Suppressor macrophage treated with lipopolysaccharide for 4 hours (primary cell): ENCODE measurements at places on chromosomes 4 and X.

GRCh38 chrX:95156566-95156965 is 1482.6 kb downstream of the FAM133A start:
- no peak for DNase-seq

DNA sequence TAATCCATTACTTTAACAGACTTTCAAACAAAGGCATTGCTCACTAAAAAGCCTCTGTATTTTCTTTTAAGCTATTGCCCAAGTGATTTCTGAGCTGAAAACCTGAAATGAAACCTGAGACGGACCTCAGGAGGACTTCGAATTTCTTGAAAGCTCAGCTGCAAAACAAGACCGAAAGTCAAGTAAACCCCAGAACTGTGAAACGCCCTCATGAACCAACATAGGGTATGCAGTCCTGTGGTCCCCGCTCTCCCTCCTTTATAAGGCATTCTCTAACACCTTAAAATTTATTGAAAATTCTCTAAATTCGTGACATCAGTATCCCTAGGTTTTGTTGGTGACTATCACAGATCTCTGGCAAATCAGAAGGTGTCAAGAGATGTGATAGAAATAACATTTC is 91.8 kb downstream of the SHISA3 start:
- no peak for DNase-seq

DNA sequence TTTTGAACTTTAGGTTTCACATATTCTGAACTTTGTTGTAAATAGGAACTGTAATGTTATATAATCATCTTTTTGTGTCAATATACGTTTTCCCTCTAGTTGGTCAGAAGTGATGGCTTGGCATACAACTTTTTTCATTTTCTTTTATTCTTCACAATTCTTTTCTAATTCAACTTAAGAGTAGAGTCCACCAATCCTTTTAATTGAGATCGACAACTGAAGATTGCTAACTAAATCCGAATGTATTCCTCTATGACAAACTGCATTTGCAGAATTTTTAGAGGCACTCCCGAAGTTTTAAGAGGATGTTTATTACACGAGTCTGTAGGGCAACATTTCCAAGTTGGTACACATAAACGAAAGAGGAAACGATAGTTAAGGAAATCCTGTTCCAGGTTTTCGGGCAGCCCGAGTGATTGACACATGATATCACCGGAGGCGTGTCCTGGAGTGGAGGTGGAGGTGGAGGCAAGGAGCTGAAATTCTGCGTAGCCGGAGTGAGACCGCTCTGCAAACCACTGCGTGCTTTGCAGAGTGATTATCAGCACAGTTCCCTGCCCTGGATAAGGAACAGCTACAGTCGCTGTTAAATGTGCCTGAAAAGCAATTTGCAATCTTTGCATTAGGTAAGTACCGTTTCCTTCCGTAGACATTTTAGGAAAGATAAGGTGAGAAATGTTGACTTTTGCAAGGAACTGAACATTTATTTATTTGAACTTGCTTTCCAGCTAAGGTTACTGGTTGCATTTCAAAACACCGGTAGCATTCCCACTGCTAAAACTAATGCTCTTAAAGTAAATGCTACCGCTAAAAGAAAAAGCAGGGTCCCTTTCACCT is at the start of gene SPRY1:
SPRY1 (plus strand) TSS at position 489 of the 837 bp plus-strand sequence. CDS start 4,797 bp downstream, outside the sequence.
- DNase-seq: peak; percentile 69

GRCh38 chr4:69098470-69098869 is 2.2 kb downstream of the UGT2B7 start:
- DNase-seq: no peak

DNA sequence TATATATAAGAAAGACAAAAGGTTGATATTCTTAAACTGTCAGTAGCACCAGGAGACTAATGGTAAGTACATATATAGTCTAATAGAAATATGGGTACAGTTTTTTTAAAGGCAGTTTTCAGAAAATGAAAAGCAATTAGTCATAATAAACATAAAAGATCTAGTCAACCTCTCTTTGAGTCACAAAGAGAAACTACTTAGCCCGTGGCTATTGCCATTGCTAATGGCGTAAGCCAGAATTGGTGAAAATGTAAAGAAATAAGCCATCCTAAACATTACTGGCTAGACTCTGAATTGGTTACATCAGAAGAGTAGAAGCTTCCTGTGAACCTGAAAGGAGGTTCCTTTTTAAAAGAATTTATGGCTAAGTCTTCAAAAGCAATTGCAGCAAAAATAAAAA is 668.7 kb upstream of the CPEB2 start:
- no peak for DNase-seq

DNA sequence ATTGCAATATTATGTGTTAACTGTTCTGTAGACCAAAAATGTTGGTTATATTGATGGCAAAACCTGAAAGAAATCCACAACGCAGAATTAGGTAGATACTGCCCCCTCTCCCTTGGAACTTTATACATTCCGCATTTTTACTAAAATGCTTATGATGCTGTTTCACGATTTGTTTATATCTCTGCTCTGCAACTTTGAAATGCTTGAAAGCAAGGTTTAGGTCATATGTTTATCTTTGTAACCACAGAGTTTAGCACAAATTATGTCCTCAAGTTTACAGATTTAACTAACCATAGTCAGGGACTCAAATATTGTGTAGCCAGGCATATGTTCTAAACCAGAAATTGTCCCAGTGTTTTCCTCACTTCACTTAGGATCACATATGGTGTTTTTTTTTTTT is 66.1 kb upstream of the H2AZ1 start:
- no peak for DNase-seq

DNA sequence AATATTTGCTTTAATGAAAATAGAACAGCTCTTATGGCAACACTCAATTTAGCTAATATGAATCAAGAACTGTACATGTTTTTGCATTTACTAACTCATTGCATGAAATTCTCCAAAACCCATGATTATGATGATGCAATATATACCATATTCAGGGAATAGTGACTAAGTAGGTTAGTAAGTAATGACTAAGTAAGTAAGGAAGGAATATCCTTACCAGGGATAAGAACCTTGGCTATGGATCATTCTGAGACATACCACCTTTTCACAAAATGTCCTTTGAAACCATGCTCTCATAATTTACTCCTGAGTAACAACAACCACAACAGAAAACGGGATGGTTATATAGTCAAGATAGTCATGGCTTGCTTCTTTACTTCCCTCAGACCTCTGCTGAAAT is 1513.0 kb downstream of the STIM2 start:
- DNase-seq: no peak

DNA sequence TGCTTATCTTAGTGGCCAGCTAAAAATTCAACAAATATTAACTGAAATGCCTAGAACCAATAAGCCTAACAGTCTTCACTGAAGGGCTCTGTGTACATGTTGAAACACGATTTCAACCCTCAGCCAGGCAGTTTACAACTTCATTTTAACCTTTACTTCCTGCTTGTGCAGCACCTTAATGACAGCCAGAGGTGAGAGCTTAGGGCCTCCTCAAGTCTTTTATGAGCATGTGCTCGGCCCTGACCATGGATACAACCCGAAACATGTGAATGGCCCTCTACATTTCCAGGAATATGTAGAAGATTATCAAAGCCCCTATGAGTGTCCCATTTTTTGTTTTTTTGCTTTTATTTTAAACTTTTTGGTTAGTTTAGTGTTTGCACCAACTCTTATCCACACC is 88.3 kb downstream of the MSN start:
- no peak for DNase-seq

GRCh38 chr4:109444182-109444844 is 10.7 kb downstream of the SEC24B start:
- peak; percentile 18 for DNase-seq
